ENCODE measurements at places on chromosomes 16 and 17.

DNA sequence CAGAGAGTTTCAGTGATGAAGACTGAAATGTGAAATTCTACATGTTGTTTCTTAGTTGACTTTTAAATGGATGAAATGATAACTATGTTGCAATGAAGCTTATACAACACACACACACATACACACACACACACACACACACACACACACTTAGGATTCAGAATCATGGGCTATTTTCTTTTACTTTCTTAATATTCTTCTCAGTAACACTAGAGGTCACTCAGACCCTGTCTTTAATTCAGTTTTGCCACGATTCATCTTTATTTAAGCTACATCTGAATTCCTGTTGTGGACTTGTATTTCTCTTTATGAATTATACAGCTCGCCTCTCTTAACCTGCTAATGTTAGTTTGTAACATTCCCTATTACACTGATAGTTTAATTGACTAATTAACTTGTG is 109.6 kb upstream of the GOT2 start:
- peak; percentile 60 for DNase-seq

- no peak for DNase-seq
Measured at GRCh38 chr17:333626-334396, 18.8 kb downstream of the RPH3AL start.

- no peak for DNase-seq
Measured at GRCh38 chr17:4818276-4818675, 11.3 kb downstream of the PLD2 start.

DNA sequence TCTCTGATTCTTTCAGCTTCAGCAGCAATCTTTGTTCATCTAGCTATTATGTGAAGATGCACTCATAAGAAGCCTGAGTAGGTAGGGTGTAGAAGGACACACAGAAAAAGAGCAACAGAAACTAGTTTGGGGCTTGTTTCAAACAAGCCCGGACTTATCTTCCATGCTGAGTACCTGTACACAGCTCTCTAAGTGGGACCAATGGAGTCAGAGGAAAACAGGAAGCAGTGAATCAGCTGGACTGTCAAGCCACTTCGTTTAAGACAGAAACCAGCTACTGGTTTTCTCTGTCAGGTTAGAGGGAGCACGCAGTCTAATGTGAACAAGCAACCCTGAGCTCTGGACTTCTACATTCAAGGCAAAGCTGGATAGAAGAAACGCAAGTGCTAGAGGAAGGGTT is 16.0 kb downstream of the MAP2K6 start:
- DNase-seq: no peak

GRCh38 chr16:10509534-10510025 is 70.8 kb downstream of the EMP2 start:
- peak; percentile 84 for DNase-seq

GRCh38 chr16:20073203-20074098 is at the start of gene GPR139:
TSS of gene GPR139 (minus strand) at chr16:20073890. CDS start at chr16:20073616, 274 bp downstream.
- DNase-seq: no peak

DNA sequence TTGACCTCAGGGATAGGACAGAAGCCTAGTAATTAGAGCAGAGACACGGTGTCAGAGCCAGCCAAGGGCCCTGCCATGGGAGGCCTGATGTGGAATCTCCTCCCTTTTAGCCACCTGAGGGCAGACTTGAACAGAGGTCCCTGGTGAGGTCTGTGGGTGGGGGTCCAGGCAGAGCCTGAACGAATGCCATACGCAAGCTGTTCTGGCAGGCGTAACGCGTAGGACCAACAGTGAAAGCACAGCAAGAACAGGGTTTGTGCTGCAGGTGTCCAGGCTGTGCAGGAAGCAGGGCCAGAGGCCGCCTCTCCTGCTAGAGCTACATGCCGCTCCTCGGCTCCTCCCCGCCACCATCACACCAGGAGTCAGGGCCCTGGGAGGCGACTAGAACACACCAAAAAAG is 81.9 kb upstream of the TBX2 start:
- no peak for DNase-seq

GRCh38 chr17:13030459-13031300 is 12.9 kb upstream of the ELAC2 start:
- peak; percentile 49 for DNase-seq

DNA sequence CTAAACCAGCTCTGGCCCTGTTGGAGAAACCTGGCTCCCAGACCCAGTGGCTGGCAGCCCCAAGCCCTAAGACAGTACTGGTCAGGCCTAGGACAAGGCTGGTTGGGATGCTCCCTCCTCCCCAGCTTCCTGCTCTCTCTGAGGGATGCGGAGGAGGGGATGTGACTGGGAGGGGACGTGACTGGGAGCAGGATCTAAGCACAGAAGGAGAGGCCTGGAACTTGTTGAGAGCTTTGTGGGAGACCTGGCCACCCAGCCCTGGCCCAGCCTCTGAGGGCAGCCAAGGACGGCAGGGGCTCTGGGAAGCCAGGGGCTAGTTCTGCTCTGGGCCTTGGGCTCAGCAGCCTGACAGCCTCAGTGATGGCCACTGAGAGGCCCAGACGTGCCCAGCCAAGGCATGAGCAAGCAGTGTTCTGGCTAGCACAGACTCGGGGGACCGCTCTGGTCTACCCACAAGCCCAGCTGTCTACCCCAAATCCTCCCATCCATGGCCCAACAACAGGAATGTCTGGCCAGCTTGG is 22.8 kb downstream of the ATP6V0D1 start:
- DNase-seq: no peak

GRCh38 chr16:24975428-24975889 is 39.7 kb downstream of the ARHGAP17 start:
- no peak for DNase-seq

DNA sequence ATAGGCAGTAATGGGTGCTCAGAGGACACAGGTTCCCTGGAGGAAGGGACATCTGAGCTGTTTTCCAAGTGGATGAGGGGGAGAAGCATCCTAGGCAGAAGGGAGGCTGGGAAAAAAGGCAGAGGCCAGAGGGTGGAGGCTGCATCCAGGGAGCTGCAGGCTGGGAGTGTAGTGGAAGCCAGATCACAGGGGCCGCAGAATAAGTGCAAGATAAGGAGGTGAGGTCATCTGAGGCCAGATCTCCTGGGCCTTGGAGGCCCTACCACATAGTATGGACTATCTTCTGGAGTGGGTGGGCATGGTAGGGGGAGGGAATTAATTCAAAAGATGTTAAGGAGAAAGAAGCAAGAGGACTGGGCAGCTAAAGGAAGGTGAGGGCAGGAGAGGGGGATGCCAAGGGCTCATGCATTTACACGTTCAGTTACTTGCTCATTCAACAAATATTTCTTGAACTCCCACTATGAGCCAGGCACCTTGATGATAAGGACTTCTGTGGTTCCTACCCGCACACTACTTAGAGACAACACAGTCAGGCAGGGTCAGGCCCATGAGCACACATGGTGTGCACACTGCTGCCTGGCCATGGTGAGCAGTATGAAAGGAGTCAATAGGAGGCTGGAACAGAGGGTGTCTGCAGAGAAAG is 2.4 kb upstream of the RIPOR1 start:
- no peak for DNase-seq

DNA sequence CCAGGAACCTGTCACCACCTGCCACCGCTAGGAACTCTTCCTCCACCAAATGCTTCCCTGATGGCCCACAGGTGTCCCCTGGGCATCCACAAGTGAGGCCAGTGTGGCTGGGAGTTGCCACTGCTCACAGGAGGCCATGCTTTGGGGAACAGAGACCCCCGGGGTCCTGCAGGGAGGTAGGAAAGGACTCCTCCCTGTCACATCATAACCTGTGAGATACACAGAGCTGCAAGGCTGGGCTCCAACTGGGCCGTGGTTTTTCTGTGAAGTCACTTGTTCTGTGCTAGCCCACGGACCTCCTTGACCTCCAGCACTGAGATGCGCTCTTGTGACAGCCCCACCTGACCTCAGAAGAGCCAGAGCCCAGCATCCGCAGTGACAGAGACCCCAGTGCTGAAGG is 311.2 kb downstream of the C16orf95 start:
- DNase-seq: no peak

DNA sequence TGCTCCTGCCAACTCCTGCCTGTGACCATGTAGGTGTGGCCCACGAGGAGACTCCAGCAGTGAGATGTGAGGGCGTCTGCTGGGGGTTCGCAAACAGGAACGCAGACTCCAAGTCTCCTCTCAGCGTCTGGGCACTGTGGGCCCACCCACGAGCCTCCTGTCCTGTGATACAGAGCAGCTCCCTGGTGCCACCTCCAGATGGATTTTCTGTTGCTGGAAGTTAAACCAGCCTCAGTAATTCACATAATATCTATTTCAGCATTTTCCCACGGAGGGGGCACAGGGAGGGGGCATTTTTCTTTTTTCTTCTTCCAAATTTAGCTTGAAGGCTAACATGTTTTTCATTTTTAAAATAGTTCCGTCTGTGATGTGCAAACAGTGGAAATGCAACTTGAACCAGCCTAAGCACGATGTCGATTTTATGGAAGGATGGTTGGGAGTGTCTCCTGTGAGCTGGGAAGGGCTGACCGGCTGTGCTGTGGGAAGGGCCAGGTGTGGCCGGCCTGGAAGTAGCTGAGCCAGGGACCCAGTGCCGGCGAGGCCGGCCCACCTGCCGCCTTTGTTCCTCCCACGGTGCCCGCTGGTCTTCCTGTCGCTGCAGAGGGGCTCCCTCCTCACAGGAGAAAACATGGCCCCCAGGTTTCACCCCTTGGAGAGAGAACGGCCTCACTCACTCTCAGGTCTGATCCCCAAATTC is 3.9 kb upstream of the RAB40B start:
- no peak for DNase-seq

DNA sequence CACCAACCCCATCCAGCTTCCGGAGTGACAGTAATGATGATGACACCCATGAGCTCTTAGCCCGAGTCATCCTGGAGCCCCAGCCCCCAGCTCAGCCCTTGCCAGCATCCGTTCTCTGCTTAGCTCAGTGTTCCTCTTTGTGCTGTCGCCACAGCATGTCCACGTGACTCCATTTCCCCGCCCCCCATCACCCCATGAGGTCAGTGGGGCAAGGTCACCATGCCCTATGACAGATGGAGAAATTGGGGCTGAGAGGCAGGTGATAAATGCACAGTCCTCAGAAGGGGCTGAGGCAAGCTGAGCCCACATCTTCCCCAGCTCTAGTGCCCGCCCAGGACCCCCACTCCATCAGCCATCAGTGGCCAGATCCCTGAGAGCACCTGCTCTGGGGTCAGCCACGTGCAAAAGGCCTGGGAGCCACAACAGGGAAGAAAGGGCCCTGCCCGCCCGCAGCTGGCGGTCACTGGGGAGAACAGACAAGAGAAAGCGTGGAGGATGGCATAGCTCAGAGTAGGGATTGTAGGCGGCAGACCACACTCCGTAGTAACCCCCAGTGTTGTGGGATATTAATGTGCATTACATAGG is 17.1 kb downstream of the ITGB4 start:
- no peak for DNase-seq

DNA sequence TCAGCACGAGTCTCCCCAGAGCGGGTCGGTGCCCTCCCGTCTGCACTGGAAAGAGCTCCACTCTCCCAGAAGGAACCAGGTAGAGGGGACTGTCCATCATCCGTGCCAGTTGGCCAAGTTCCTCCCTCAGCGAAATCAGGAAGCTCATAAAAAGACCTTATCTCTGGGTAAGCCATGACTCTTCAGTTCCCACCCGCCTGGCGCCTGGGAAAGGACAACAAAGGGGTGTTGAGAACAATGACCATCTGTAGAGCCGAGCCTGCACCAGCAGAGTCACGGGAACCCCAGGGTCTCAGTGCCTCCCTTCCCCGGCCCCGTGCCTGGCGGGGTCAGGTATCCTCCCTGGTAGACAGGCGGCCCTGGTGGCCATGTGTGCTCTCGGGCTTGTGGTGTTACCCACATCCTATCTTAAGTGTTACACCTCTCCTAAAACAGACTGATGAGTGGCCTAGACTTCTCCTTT is 190.7 kb downstream of the AXIN2 start:
- peak; percentile 17 for DNase-seq

- peak; percentile 93 for DNase-seq
Measured at GRCh38 chr17:72556944-72557826, 436.4 kb downstream of the SOX9 start.

- DNase-seq: no peak
Measured at GRCh38 chr17:31919802-31920525, 16.8 kb upstream of the SUZ12 start.

DNA sequence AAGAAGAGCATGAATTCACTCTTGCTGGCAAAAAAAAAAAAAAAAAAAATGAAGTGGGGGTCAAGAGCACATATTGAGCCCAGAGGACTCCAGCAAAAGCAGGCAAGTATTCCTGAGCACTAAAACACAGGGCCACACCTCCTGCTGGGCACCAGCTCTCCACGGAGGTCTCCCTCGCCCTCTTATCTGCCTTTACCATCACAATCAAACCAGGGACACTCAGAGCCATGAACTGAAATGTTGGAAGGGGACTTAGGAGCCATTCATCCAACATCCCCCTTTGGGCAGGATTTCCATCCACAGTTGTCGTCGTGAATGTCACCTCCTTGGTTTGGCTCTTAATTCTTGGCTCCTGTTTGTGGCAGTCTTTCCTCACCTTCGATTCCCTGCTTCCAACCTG is 89.8 kb upstream of the GNAO1 start:
- no peak for DNase-seq

GRCh38 chr17:81277421-81277820 is 17.7 kb downstream of the SLC38A10 start:
- DNase-seq: no peak

GRCh38 chr17:2828397-2829038 is 32.3 kb downstream of the RAP1GAP2 start:
- peak; percentile 91 for DNase-seq

- no peak for DNase-seq
Measured at GRCh38 chr17:79655672-79656290, 44.9 kb upstream of the RBFOX3 start.
